ENCODE measurements at places on chromosomes 16 and 17.

GRCh38 chr17:58873926-58874325, 118.3 kb downstream of the PPM1E start:
- no peak for DNase-seq

DNA sequence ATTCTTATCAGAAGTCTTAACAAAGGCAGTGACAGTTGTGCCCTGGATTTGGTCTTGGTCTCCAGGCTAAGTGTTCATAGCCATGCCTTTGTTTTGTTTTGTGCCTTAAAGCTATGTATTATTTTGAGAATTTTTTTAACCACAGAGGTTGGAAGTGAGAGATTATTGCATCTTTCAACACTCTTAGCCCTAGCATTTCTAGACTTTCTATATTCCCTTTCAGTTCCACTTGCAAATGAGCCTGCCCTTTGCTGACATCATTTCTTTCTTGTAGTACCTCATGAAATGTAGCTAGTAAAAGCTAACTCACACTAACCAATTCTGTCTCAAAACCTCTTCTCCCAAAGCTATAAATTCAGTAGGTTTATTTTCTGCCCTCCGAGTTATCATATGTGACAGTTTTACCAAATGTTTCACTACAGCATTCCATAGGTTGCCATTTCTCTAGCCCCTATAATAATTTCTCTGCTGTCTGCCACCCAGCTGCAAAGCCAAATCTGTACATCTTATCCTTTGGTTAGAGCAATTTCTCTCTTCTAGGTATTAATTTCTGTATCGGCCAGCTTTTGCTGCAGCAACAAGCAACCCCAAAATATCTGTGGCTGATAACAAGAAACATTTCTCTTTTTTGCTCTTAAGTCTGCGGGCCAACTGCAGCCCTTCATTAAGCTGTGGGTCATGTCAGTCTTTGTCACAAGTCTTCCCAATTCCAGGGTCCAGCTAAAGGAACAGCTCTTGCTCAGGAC, 14.2 kb upstream of the CCL1 start:
- no peak for DNase-seq

GRCh38 chr17:5883775-5884665, 186.2 kb upstream of the WSCD1 start:
- no peak for DNase-seq

DNA sequence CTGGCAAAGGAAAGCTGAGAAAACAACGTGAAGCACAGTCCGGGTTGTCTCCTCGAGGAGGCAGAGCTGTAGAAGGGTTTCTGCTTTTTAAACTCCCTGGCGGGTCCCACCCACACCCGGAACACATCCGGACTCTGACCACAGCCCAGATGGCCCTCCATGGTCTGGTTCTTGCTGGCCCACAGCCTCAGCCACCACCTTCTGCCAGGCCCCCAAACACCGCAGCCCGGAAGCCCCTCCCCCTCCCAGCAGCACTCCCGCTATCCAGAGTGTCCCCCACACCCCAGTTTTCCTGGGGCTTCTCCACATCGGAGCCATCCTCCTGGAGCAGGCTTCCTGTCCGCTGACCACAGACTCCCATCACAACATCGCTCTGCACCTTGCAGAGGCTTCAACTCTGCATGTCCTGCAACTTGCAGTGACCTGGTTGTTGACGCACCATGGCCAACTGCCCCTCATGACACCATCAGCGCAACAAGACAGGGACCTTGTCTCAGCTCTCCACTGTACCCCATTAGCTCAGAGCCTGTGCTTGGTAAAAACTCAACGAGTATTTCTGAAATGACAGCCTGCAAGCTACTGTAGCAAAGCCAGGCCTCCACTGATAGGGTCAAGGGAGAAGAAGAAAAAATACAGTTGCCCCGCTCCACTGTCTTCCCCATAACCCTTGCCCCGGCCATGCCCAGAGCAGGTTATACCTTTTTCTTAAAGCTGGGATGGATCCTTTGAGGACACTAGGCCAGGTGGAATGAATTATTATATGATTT, 129.8 kb downstream of the C16orf78 start:
- peak; percentile 15 for DNase-seq

- no peak for DNase-seq
Observed at GRCh38 chr16:23900480-23901177, 64.8 kb downstream of the PRKCB start.

GRCh38 chr16:80040814-80041213, 440.3 kb upstream of the MAF start:
- DNase-seq: no peak

DNA sequence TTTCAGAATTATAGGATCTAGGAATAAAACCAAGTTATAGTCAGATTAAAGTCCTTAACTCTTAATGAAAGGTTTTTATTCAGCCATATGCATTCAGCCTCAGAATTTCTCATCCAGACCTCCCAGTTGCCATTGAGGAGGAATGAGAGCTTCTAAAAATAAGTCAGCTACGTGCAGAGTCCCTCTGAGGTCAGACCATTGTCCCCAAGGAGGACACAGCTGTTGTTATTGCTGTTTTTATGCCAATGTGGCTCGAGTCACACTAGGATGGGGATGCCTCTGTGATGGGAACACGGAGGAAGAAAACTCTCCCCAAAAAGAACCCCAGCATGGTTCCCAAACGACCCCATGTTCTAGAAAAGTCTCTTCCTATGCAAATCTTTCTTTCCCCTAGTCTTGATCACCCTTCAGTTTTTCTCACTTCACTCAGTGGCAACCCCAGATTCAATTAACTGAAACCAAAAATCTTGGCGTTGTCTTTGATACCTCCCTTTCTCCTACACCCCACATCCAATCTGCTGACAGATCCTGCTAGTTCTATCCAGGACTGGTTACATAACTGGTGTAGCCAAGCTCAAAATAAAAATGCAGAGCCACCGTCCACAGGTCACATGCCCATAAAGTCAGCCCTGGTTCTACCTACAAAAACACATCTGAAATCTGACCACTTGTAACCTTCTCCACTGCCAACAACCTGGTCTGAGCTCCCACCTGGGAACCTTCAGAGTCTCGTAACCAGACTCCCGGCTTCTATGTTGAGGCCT, 138.2 kb upstream of the ERCC4 start:
- DNase-seq: no peak

GRCh38 chr17:32910769-32911168, 17.2 kb upstream of the TMEM98 start:
- peak; percentile 31 for DNase-seq

DNA sequence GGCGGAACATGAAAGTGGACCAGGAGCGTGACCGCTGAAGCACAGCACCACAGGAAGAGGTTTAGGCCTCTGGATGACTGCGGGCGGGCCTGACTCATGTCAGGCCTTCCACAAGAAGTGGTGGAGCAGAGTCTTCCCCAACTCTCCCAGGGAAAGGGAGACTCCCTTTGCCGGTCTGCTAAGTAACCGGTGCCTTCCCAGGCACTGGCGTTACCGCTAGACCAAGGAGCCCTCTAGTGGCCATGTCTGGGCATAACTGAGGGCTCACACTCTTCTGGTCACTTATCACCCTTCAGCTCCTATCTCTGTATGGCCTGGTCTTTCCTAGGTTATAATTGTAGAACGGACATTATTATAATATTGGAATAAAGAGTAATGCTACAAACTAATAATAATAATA, 1931.9 kb downstream of the TP53TG3F start:
- no peak for DNase-seq

GRCh38 chr16:58018803-58019202, 6.8 kb upstream of the MMP15 start:
- no peak for DNase-seq

GRCh38 chr17:3892095-3892998, 506 bp downstream of the CAMKK1 start:
- DNase-seq: peak; percentile 80

GRCh38 chr16:86410081-86410480, 100.2 kb upstream of the FOXF1 start:
- DNase-seq: no peak

GRCh38 chr17:31391496-31391949, at the start of gene RAB11FIP4:
Gene RAB11FIP4 (plus strand): TSS chr17:31391675. CDS start chr17:31391853, 178 bp downstream.
- DNase-seq: no peak

GRCh38 chr16:73220836-73221235, 172.9 kb upstream of the ZFHX3 start:
- no peak for DNase-seq

- no peak for DNase-seq
Observed at GRCh38 chr16:9481747-9482730, 390.6 kb downstream of the HAPSTR1 start.

DNA sequence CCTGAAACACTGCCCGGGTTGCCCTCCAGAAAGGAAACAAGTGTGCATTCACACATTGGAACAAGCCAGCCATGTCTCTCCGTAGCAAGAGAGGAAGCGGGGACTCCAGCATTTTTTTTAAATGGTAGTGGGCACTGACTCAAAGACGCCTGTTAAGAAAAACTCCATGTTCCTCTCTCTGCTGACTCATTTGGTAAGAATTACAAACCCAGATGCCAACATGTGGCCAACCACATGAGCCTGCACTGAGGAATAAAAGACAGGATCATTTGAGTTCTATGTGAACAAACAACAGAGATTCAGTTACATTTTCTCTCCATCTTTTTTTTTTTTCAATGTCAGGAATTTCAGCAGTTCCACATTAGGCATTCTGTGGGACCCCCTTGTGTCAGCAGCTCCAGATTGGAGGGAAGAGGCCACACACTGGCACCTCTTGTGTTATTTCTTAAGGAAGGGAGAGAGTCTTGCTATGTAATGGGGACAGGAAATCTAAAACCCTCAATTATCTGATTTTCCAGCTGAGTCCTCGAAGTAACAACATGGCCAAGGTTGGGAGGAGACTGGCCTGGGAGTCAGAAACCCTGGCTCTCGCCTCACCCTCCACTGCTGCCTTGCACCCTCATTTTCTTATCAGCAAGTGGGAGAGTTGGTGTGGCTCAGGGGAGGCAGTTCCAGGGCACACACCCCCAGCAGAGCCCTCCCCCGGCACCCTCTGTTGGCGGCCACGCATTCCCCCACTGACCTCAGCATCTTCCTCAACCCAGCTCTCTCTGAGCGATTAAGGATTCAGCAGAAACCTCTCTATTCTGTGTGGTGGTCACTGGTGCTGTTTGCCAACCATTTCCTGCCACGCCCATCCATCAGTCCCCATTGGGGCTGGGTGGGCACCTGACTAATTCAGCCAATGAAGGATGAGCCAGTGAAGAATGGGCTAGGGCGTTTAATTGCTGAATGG, 173.0 kb downstream of the FOXL1 start:
- DNase-seq: no peak

DNA sequence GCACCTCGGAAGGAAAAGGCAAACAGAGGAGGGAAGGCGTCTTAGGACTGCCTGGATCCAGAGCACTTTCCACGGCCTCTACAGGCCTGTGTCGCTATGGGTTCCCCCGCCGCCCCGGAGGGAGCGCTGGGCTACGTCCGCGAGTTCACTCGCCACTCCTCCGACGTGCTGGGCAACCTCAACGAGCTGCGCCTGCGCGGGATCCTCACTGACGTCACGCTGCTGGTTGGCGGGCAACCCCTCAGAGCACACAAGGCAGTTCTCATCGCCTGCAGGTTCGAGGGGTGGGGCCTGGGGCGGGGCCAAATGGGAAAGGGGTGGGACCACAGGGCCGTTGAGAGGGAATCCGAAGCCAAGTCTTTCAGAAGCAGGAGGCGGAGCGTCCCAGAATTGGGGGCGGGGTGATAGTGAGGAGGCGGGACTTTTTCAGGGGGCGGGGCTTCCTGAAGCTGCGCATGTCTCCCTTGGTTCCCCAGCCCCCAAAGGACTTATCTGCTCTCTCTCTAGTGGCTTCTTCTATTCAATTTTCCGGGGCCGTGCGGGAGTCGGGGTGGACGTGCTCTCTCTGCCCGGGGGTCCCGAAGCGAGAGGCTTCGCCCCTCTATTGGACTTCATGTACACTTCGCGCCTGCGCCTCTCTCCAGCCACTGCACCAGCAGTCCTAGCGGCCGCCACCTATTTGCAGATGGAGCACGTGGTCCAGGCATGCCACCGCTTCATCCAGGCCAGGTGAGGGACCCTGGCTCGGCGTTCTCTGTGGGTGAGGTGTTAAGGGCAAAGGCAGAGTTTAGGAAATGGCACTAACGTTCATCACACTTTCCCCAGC, 939 bp downstream of the BCL6B start:
- peak; percentile 96 for DNase-seq

DNA sequence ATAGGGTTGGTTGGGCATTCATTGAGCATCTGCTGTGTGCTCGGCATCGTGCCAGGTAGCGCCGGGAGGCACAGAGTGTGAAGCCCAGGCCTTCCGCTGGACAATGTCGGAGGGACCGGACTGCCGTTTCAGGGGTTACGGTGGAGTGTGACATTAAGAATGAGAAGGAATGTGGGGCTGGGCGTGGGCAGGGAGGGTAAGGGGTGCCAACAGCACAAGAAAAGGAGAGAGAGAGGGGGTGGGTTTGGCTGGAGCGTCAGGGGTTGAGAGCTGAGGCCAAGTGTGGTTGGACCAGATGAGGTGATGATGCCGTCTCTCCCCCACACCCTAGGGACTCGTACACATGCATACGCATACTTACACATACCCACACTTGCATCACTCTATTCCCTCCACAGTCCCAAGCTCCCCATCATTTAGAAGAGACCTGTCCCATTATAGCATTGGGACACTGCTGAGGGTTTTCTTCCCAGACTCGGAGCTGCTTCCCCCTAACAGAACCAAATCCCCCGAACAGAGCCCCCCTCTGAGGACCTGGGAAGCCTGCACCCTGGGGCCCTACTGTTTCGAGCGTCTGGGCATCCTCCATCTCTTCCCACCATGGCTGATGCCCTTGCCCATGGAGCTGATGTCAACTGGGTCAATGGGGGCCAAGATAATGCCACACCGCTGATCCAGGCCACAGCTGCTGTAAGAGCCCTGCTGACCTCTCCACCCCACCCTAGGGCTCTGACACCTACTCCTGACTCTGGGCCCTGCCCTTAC, 3.3 kb upstream of the KCTD11 start:
- DNase-seq: no peak

- DNase-seq: no peak
Observed at GRCh38 chr16:31486045-31486444, 3.1 kb downstream of the SLC5A2 start.

- DNase-seq: no peak
Observed at GRCh38 chr16:35449663-35450062, 1990.3 kb downstream of the TP53TG3F start.

- no peak for DNase-seq
Observed at GRCh38 chr17:57544401-57544800, 200.7 kb downstream of the CCDC182 start.

- no peak for DNase-seq
Observed at GRCh38 chr17:44865931-44866330, 18.2 kb downstream of the HIGD1B start.

DNA sequence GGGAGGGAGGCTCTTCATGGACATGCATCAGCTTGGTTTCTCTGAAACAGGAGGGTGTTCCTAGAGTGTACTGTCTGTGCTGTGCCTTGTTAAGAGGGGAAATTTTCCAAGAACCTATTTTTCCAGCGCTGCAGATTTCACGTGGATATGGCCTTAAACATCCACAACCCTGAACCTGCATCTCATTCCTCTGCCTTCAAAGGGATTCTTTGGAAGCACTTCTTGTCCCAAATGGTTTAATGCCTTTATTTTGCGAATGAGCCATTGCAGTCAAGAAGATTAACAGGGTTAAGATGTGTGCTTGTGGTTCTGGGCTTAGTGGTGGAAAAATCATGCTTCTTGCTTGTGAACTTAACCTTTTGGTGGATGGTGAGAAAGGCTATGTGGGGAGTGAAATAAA, 161.2 kb downstream of the XYLT1 start:
- DNase-seq: no peak
